ENCODE measurements at places on chromosomes 6 and 20. TPM values are rescaled to one million over a fixed set of nuclear protein-coding genes. Genes with fewer than 3 reads are reported as not detected.
A peak's percentile ranks its signal among the peaks of the same experiment; 100 is the strongest.

Gene OR12D3
- not detected for total RNA-seq

Gene GTSF1L
- total RNA-seq: not detected

Gene TINAG
- total RNA-seq: not detected

Gene ADGRG6
- 2.9 TPM for total RNA-seq

Gene RNF182
- total RNA-seq: not detected

Gene SLC44A4
- total RNA-seq: not detected

DNA sequence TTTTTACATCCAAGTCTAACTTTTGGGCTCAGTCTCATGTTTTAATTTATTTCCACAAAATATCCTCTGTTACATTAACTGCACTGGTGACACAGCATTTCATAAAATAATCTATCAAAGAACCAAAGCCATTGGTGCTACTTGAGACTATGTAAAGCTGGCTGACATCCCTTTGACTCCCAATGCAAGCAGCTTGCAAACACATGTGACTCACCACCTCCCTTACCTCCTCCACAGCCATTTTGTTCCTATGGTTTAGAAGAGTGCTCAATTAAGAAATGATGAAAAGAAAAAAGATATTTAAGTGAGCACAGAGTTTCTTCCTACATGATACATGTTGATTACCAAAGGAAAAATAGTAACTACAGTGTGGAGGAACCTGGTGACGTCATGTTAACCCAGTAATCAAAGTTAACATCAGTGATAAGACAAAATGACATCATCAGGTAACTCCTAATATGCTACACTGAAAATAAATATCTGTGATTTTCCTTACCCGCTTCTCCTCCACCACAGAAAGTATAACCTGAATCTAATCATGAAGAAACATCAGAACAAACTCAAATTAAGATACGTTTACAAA, 53.3 kb upstream of the LGSN start:
- DNase-seq: no peak

DNA sequence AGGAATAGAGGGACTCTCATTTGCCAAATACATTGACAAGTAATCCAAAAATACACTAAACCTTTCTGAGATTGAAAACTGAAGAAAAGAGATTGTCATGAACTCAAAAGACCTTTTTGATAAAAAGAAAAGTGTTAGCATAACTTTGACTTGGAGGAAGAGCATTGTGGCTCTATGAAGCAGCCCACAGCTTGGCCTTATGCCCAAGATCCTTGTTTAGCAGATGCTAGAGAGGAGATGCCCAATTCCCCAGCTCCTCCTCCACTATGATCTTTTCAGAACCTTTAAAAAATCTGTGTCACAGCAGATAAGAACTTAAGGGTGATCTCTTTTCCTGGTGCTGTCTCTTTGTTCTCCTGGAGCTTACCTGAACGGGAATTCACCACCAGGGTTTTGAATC, 35.8 kb upstream of the IGF2R start:
- DNase-seq: no peak

GRCh38 chr6:85461798-85462170, 11.9 kb downstream of the NT5E start:
- no peak for DNase-seq

DNA sequence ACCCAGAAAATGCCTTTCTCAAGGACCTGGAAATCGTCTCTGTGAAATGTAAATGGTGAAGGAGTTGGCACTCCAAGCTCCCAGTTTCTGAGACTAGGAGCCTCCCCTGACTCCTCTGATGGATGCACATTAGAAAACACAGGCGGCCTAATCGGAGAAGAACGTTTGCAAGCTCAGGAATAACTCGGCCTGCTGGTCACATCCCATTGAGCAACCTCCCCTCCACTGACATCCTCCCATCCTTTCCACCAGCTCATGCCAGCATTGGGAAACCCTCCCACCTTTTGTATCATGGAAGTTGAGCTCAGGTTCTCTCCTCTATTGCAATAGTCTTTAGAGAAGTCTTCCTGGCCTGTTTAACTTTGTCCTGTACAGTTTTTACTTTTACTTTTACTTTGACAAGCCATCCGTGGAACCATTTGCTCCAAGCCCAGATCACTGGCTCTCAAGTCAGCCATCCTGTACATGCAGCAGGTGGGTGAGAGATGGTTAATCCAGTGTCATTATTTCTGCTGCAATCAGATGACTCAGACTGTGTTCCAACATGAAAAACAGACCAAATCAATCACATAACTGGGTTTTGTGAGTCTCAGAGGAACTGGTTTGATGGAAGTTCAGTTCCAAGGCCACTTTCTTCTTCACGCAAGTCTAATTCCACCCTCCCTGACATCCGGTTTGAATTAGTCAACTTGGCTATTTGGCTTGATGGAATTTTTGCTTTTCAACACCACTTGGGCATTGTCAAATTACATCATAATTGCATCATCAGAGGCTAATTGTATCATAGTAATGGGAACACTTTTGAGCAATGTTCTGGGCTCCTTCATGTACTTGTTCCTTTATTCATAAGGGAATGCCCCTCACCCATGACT, 619.4 kb upstream of the CDH4 start:
- DNase-seq: peak; percentile 45

DNA sequence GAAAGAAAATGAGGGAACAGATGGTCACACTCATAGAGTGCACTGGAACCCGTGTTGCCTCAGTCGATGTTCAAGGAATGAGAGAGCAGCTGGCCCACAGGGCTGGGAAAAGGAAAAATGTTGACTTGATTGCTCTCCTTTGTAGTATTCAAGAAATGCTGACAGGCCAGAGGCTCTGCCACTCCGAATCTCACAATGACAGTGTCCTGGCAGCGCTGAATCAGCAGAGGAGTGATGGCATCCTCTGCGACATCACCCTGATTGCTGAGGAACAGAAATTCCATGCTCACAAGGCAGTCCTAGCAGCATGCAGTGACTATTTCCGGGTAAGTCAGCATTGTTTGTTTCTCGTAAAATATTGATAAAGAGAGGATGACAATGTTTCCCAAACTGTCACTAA, 51.3 kb downstream of the KLHL32 start:
- DNase-seq: no peak

DNA sequence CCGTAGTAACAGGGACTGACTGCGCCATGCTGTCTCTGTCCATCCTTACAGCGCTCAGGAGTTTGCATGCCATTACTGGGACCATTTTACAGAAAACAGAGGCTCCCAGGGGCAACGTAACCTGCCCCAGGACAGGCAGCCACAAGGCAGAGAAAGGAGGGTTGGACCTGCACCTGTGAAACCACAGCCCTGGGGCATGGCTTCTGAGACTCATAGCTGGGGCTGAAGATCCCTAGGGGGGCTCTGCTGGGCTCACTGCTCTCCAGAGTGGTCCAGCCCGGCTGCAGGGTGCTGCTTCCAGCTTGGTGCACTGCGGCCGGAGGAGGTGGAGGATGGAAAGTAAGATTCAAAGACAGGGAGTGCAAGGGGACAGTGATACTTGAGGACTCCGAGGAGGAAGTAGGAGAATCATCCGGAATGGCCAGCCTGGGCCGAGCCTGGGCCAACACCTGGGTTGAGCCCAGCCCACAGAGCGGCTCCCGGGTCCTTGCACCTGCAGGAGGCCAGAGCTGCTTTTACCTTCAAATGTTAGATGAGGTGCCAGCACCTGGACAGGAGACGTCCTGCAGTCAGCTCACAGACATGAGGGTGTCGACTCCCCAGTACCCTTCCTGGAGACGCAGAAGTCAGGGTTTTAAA, 183.2 kb downstream of the CDH4 start:
- DNase-seq: no peak

DNA sequence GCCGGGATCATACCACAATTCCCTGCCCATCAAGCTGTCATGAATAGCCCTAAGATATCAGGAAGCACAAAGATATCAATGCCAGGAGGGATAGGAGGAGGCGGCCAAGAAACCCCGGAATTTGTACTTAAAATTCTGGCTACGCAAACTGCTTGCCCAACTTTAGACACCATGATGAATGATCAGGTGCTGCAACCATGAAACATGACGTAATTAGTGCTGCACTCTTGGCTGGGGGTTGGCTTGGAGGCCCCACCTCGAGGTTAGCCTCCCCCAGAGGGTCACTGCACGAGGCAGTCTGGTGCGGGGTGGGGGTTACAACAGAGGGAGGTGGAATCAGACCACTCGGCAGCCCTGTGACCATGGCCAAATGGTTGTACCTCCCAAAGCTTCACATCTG, 8.9 kb downstream of the SIRPA start:
- DNase-seq: no peak

GRCh38 chr6:31586599-31587281, 663 bp downstream of the LST1 start:
- no peak for DNase-seq

DNA sequence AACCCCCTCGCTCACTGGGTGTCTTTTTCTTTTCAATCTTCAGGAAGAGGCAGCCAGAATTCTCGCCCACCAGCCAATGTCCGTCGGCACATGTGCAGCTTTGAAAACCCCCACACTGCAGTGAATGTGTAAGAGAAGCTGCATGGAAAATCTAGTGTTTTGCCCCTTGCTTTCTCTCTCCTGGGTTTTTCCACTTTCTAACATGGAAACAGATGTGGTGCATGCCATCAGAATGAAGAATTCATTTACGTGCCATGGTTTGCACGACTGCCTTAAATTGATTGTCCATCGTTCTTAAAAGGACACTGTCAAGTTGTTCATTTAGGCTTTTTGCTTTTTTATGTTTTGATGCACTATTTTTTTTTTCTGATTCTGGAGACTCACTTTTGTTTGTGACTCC, 117.1 kb upstream of the RAB32 start:
- no peak for DNase-seq

DNA sequence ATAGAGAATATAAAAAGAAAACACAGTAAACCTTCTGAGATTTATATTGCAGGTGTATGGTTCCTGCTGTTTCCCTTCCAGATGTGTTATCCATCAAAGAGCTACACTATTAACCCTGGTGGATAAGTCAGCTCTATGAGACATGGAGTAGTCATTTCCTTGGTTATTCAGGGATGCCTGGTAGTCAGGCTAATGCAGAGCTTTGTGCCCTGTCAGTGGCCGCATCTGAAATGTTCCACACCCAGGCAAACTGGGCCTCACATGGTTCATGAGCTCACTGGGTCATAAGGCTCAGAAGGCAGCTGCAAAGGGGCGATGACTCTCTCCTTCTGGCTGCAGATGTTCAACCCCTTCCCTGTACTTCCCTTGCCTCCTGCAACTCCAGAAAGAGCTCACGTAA, 473.6 kb downstream of the EPHA7 start:
- no peak for DNase-seq

GRCh38 chr6:147823936-147824335, 315.4 kb downstream of the SAMD5 start:
- DNase-seq: no peak

DNA sequence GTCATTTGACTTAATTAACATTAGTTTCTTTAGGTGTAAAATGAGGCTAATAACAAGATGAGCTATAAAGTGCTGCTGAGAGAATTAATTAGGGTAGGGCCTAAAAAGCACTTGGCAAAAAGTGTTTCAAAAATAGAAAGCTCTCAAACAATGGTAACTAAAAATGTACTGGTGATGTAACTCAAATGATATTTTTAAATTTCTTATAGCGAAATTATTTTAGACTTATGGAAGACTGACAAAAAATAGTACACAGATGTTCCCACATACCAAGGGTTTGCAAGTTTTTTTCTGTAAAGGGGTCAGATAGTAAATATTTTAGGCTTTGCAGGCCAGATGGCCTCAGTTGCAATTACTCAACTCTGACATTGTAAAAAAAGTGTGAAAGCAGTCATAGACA, 190.7 kb upstream of the UFL1 start:
- DNase-seq: no peak

Data from Right ventricle myocardium inferior (tissue), 1 donor.